Activated naive CD4-positive, alpha-beta T cell treated with anti-CD3 and anti-CD28 coated beads for 36 hours (primary cell): ENCODE measurements at places on chromosomes 7 and 10. TPM values are rescaled to one million over a fixed set of nuclear protein-coding genes. Genes with fewer than 3 reads are reported as not detected.

DNA sequence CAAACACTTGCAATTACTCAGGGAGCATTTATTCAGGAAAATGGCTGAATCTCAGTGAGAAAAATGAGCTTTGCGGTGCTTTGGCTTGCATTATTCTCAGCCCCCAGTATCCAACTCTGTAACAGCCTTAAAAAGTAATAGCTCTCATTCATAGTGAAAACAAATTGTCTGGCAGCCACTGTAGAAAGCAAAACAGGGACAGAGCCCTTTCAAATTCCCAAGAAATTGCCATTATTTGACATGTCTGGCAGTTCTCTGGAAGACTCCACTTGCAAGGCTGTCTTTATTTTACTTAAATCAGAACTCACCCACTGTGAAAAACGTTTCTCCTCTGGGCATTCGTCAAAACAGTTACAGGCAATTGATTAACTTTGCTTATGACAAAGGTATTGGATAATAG lies 122.5 kb downstream of the NPSR1 start:
- DNase-seq = no peak
- no peaks in the 10 kb centered on the region for H3K36me3 ChIP-seq
- no peak overlapping the region for H3K27ac ChIP-seq

- no peak for DNase-seq
- H3K4me1 ChIP-seq = no peaks in the 10 kb centered on the region
- no peaks in the 10 kb centered on the region for H3K36me3 ChIP-seq
These were observed 241.9 kb downstream of the PTPRN2 start for GRCh38 chr7:158345731-158346130.

- no peaks in the 10 kb centered on the region for H3K27me3 ChIP-seq
- DNase-seq = no peak
- no peak overlapping the region for H3K4me3 ChIP-seq
- H3K36me3 ChIP-seq = no peaks in the 10 kb centered on the region
These were observed 32.7 kb downstream of the DNMBP start for GRCh38 chr10:99976886-99977665.

- H3K27ac ChIP-seq = no peak overlapping the region
- H3K4me3 ChIP-seq = no peak overlapping the region
- H3K4me1 ChIP-seq = no peaks in the 10 kb centered on the region
- no peak for DNase-seq
- H3K27me3 ChIP-seq = no peaks in the 10 kb centered on the region
These were observed 32.2 kb downstream of the ZCCHC24 start for GRCh38 chr10:79413196-79413595.

- H3K27me3 ChIP-seq = no peaks in the 10 kb centered on the region
- H3K36me3 ChIP-seq = no peaks in the 10 kb centered on the region
- no peak for DNase-seq
- no peak overlapping the region for H3K4me3 ChIP-seq
These were observed 226.8 kb downstream of the ARHGAP21 start for GRCh38 chr10:24496906-24497305.

- H3K36me3 ChIP-seq = peaks cover 3% of the 10 kb centered on the region
- peaks cover 13% of the 10 kb centered on the region for H3K4me1 ChIP-seq
- DNase-seq = no peak
- no peak overlapping the region for H3K27ac ChIP-seq
- peaks cover 82% of the 10 kb centered on the region for H3K27me3 ChIP-seq
These were observed 12.1 kb upstream of the DLX6 start for GRCh38 chr7:96993094-96993865.

DNA sequence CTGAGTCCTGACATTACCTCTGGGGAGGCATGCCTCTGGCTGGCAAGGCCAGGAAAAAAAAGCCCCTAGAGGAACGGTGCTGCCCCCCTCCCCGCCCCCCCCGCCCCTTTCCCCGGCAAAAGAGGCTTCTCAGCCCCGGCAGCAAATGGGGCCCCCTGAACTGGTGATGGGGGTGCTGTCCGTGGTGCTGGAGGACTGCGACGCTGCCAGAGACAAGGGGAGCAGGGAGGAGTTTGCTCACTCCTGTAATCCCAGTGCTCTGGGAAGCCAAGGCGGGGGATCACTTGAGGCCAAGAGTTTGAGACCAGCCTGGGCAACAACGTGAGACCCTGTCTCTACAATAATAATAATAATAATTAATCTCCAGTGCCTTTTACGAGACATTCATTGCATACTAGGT lies 23.7 kb downstream of the SRRM3 start:
- H3K4me3 ChIP-seq = no peak overlapping the region
- peak; percentile 55 for DNase-seq
- no peak overlapping the region for H3K27ac ChIP-seq
- no peaks in the 10 kb centered on the region for H3K4me1 ChIP-seq

- H3K27ac ChIP-seq = no peak overlapping the region
- no peak overlapping the region for H3K4me3 ChIP-seq
These were observed 43.8 kb downstream of the PTPRN2 start for GRCh38 chr7:158543840-158544239.

GRCh38 chr7:118152654-118153053 lies 31.3 kb upstream of the LSM8 start:
- H3K27me3 ChIP-seq = peaks cover 14% of the 10 kb centered on the region
- no peaks in the 10 kb centered on the region for H3K4me1 ChIP-seq
- H3K36me3 ChIP-seq = no peaks in the 10 kb centered on the region
- DNase-seq = no peak

GRCh38 chr10:47214520-47214919 lies 85.5 kb upstream of the GDF10 start:
- H3K27me3 ChIP-seq = no peaks in the 10 kb centered on the region
- peaks cover 9% of the 10 kb centered on the region for H3K36me3 ChIP-seq
- H3K27ac ChIP-seq = no peak overlapping the region

DNA sequence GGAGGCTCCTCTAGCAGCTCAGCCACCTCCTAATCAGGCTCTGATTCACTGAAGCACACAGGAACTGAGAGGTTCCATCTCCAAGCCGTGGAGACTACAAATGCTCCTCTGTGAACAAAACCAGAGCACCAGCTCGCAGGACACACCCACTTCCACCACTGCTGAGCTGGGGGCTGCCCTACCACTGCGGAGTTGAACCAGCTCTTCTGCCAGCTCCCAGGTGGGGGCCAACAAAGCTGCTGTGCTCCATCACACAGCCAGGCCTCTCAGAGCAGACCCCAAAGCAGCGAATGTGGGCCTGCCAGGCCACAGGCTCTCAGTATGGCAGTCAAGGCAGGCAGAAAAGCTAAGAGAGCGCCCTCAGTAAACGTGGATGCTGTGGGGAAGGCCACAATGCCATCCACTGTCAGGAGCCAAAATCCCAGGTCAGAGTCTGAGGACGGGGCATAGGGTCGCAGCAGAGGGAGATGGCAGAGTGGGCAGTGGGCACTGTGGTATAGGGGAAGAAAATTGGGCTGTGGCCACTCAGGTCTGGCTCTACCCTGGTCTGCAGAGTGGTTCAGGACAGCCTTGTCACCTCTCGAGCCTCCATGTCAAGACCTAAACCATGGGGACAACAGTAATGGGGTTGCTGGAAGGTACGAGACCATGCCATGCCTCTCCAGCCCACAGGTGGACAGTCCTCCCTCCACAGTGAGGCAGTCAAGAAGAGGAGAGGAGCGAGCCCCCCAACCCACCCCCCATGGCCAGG lies 82.1 kb downstream of the GRID1 start:
- H3K36me3 ChIP-seq = no peaks in the 10 kb centered on the region
- no peaks in the 10 kb centered on the region for H3K4me1 ChIP-seq
- DNase-seq = no peak

DNA sequence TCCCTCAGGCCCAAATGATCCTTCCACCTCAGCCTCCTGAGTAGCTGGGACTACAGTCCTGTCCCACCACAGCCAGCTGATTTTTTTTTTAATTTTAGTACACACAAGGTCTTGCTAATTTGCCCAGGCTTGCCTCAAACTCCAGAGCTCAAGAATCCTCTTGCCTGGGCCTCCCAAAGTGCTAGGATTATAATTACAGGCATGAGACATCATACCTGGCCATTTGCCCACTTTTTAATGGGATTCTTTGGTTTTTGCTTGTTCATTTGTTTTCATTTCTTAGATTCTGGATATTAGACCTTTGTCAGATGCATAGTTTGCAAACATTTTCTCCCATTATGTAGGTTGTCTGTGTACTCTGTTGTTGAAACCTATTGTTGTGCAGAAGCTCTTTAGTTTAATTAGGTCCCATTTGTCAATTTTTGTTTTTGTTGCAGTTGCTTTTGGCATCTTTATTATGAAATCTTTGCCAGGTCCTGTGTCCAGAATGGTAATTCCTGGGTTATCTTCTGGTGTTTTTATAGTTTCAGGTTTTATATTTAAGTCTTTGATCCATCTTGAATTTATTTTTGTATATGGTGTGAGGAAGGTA lies 95.2 kb downstream of the GLCCI1 start:
- no peaks in the 10 kb centered on the region for H3K27me3 ChIP-seq
- H3K4me3 ChIP-seq = no peak overlapping the region
- peaks cover 25% of the 10 kb centered on the region for H3K4me1 ChIP-seq

DNA sequence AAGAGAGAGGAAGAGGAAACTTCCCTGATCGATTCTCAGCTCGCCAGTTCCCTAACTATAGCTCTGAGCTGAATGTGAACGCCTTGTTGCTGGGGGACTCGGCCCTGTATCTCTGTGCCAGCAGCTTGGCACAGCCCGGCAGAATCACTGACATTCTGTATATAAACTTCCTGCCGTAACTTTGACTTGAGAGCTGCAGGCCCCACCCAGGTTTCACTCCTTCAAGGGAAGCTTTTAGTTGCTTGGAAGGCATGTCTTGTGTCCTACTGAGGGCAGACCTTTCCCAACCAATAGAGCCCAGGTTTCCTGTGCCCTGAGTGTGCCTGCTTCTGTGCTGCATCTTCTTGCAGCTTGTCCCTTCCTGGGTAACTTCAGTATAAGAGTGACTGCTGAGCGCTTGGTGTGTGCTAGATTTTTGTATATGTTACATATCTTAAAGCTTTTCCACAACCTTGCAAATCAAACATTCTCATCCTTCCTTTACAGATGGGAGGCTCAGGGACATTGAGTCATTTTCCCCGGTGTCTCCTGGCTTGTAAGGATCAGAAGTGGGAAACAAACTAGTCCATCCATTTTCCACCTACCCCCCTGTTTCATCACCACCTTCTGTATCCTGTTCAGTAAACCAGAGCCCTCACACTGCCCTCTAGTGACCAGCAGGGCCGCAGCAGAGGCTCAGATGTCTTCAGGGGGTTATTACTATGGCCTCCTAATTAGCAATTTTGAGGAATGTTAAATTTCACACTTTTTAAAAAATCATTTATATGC lies 225.2 kb upstream of the PRSS58 start:
- peak overlapping the region; percentile 48 for H3K4me3 ChIP-seq
- H3K27me3 ChIP-seq = no peaks in the 10 kb centered on the region
- no peaks in the 10 kb centered on the region for H3K36me3 ChIP-seq
- peak; percentile 83 for DNase-seq
- H3K4me1 ChIP-seq = peaks cover 51% of the 10 kb centered on the region
- H3K27ac ChIP-seq = peak overlapping the region; percentile 88

DNA sequence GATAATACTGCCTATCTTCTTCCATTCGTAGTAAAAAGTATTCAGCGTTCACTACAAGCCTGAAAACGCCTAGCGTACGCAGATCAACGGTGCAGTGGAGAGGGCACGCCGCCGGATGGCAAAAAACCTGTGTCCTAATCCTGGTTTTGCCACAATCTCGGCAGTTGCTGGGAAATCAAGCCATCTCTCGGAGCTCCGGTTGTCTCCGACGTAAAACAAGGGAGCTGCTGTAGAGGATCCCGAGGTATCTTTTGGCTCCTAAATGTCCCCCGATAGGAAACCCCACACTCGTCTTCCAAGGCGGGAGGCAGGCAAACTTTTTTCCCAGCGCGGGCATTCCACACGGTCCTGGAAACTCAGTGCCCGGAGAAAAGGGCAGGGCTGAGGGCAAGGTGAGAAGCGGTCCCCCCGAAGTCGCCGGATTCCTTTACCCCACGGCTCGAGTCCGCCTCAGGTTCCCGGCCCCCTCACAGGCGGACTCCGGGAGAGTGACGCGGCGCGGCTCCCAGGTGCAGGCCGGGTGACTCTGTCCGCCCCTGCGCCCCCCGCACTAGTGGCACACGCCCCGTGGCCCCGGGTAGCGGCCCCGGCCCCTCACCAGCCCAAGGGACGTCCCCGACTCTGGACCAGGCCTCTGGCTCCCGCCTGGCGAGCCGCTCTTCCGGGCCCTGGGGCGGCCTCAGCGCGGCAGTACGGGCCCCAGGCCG lies 649 bp downstream of the IDE start:
- peak overlapping the region; percentile 81 for H3K4me3 ChIP-seq
- peaks cover 6% of the 10 kb centered on the region for H3K36me3 ChIP-seq
- H3K27me3 ChIP-seq = no peaks in the 10 kb centered on the region
- H3K4me1 ChIP-seq = peaks cover 36% of the 10 kb centered on the region

DNA sequence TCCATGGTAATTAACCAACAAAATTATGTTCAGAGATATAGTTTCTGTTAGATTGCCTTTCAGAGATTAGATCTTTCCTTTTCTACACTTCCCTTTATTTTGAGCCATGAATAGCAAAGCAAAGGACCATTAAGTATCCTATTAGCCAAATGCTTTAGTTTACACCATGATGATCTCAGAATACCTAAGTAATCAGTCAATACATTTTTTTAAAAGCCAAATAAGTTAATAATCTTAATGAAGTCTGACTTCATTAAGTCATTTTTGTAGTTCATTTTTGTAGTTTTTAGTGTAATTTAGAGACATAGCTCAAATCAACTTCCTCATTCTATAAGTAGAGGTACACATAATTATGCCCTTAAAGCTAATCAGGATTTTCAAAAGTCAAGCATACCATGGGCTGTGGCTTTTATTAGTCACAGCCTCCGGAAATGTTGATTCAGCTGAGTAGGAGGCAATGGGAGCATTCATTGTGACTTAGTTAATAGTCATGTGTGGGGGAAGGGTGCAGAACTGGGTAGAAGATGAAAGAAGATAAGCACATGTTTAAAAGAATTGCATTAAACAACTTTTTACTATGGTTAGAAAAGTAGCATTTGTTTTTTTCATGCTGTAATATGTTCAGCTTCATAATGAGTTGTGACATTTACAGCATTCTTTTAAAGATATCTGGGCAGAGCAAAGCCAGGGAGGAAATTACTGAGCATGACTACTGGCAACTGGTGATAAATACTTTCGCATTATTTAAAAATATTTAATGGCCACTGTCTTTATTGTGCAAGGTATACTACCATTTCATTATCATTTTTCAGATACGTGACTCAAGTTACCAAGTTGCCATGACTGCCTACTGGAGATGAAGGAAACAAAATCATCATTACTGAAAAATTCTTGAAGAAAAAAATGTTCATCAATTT lies 57.3 kb upstream of the CCDC71L start:
- H3K4me1 ChIP-seq = peaks cover 10% of the 10 kb centered on the region
- peaks cover 9% of the 10 kb centered on the region for H3K36me3 ChIP-seq
- no peaks in the 10 kb centered on the region for H3K27me3 ChIP-seq
- no peak overlapping the region for H3K27ac ChIP-seq

GRCh38 chr7:95772771-95773581 lies 622 bp downstream of the DYNC1I1 start:
- peaks cover 44% of the 10 kb centered on the region for H3K27me3 ChIP-seq
- H3K27ac ChIP-seq = no peak overlapping the region
- H3K36me3 ChIP-seq = peaks cover 1% of the 10 kb centered on the region
- H3K4me3 ChIP-seq = no peak overlapping the region
- DNase-seq = no peak

Gene RARRES2
- not detected for total RNA-seq

Gene BAG3
- total RNA-seq = 20.9 TPM

Gene NRP1
- total RNA-seq = 0.10 TPM

Gene DPCD
- 13.8 TPM for total RNA-seq

Gene SUV39H2
- 38.2 TPM for total RNA-seq

Gene HOXA3
- not detected for total RNA-seq

Gene MOGAT3
- total RNA-seq = not detected

Gene NRCAM
- total RNA-seq = 1.0 TPM

Gene GPR146
- total RNA-seq = 0.62 TPM

Gene AGMO
- total RNA-seq = not detected

Gene NKX1-2
- not detected for total RNA-seq

Gene VIPR2
- 0.83 TPM for total RNA-seq

Gene NPM3
- 213 TPM for total RNA-seq

Gene PHYHIPL
- not detected for total RNA-seq

Gene SPDYE5
- total RNA-seq = not detected

Gene TNRC18
- 36.0 TPM for total RNA-seq

Gene PAX4
- total RNA-seq = not detected
